ENCODE measurements at places on chromosomes 12 and 14.

- no peak for DNase-seq
These were observed 183.8 kb downstream of the TBX5 start for GRCh38 chr12:114221957-114222630.

GRCh38 chr12:9758119-9758518, 2.6 kb downstream of the CD69 start:
- DNase-seq: no peak

DNA sequence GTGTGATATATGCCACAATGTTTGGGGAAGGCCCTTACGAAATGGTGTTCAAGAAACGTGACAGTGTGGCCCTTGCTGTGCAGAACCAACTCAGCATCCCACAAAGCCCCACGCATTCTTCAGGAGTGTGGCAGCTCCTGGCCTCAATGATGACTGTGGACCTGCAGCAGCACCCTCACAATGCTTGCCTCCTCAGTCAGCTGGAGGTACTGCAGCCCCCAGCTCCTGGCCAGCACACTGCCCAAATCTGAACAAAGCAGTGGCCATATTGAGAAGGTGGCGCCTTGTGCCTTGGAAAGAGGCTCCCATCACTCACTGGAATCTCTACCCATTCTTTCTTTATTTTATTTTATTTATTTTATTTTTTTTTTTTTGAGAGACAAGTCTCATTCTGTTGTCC, 10.4 kb downstream of the POLE2 start:
- no peak for DNase-seq

- peak; percentile 6 for DNase-seq
These were observed at the start of gene CIDEB for GRCh38 chr14:24307575-24308341. Gene CIDEB (minus strand): TSS chr14:24307977. CDS start chr14:24307858, 119 bp downstream.

- no peak for DNase-seq
These were observed 37.9 kb downstream of the RAD9B start for GRCh38 chr12:110540048-110540447.

- no peak for DNase-seq
These were observed 17.4 kb upstream of the COL2A1 start for GRCh38 chr12:48021485-48022179.

DNA sequence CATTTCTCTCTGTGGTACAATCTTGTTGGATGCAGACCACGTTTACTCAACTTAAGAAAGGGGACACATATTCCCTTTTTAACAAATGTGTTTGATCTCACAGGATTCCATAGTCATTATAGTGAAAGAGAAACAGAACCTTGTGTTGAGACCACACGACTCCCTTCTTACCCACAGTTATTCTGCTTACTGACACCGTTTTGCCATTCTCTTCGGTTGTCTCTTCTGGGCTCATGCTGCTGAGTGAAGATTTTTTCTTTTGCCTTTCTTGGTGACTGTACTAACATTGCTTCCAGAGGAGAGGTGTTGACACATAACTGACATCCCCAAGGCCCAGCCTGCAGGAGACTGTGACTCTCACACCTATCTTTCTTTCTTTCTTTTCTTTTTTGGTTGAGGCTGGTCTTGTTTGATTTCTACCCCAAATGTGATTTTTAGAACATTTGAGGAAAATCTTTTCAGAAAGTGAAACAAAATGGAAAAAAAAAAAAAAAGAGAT, 61.2 kb upstream of the OTOGL start:
- no peak for DNase-seq

DNA sequence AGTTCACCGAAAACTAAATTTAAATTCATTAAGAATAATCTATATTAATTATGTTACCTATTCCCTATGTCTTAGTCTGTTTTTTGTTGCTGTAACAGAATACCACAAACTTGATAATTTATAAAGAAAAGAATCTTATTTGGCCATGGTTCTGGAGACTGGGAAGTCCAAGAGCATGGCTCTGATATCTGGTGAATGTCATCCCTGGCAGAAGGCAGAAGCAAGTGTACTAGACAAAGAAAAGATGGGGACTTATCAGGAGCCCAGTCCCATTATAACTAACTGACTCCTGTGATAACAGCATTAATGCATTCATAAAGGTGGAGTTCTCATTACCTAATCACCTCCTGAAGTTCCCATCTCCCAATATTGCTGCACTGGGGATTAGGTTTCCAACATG, 33.3 kb upstream of the BCAT1 start:
- no peak for DNase-seq

GRCh38 chr12:89717759-89718523, 9.3 kb upstream of the ATP2B1 start:
- no peak for DNase-seq

DNA sequence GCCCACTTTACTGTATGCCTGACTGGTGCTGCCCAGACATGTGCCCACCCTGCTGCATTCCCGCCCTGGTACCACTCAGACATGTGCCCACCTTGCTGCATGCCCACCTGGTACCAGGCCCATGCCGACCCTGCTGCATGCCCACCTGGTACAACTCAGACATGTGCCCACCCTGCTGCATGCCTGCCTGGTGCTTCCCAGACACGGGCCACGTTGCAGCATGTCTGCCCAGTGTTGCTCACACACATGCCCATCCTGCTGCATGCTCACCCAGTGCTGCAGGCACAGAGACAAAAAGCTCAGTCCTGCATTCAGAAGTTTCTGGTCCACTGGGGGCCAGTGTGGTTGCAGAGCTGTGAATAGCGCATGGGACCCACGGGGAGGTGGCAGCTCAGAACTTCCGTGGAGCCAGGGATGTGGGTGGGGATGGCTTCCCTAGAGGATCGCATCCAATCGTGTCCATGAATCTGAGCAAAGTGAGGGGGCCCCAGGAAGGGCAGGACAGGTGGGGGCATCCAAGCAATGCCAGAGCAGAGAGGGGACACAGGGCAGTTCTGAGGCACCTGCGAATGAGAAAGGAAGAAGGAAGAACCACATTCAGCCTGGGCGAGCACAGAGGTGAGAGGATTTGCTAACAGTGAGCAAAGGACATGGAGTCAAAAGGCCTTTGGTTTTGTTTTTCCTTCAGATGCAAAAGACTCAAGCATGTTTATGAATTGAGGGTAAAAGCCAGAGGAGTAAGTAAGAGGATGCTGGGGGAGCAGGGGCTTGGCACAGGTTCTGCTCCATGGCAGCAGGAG, 175.9 kb upstream of the C14orf180 start:
- no peak for DNase-seq

GRCh38 chr14:102278631-102278935, 26.4 kb downstream of the MOK start:
- DNase-seq: no peak

GRCh38 chr12:101186291-101186690, 23.7 kb downstream of the SLC5A8 start:
- DNase-seq: no peak

- DNase-seq: peak; percentile 67
These were observed 28.2 kb upstream of the LRP1-AS start for GRCh38 chr12:57175428-57176138.

DNA sequence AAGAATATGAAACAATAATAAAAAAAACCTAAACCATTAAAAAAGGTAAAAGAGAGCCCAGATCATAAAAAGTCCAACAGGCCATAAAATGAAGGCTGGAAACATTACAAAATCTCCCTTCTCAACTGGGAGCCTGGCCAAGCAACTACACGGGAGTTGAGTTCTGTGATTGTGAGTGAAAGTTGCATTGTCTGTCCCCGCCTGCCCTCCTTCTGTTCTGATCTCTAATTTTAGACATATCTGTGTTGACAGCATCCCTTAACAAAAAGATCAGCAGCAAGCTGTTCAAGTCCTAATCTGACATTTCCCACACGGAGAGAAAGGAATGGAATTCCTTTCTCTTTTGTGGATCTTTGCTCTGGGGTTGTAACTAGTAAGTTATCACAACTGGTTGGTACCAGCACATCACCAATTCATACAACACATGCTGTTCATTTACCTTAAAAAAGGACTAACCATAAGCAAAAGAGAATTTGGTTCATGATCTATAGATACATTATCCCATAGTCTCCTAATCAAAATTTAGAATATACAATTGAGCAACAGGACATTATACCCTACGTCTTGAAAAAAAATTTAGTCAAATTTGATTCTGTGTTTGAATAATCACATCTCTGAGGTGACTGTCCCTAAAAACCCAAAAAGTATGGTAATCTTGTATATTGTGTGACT, 205.1 kb upstream of the GZMB start:
- DNase-seq: no peak

DNA sequence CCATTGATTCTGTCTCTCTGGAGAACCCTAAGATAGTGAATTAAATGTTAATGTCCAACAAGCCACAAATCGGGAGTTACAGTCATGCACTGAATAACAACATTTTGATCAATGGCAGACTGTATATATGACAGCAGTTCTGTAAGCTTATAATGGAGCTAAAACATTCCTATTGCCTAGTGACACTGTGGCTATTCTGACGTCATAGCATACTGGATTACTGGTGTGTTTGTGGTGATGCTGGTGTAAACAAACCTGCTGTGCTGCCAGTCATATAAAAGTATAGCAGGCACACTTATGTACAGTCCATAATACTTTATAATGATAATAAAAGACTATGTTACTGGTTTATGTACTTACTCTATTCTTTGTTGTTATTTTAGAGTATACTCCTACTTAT, 56.7 kb upstream of the BICD1 start:
- DNase-seq: no peak

- DNase-seq: no peak
These were observed 202.8 kb downstream of the MED13L start for GRCh38 chr12:116074686-116075085.

GRCh38 chr12:109621901-109622364, 48.3 kb downstream of the MVK start:
- DNase-seq: peak; percentile 67

- no peak for DNase-seq
These were observed 124.7 kb upstream of the FGD4 start for GRCh38 chr12:32274665-32275064.

- DNase-seq: no peak
These were observed at the start of gene C1R for GRCh38 chr12:7092229-7092985. Gene C1R (minus strand): TSS chr12:7092445. CDS start chr12:7092388, 57 bp downstream.

All from NCI-H1092 (cell line).